ENCODE measurements at places on chromosomes 1 and 21.

- DNase-seq: no peak
Observed at GRCh38 chr1:67956116-67956515, 94.3 kb downstream of the DIRAS3 start.

DNA sequence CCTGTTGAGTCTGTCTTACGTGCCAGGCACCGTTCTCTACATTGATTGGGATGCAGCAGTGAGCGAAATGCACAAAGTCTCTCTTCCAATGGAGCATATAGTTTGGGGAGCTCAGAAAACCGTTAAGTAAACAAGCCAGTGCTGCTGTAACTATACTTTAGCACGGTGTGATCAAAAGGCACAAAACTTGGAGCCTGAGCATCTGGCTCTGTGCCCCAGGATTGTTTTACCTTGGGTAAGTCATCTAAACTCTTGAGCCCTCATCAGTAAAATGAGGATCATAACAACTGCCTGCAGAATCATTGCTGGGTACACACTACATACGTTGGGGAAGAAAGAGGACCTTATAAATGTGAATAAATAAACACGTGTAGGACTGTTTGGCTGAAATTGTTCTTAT lies 1.8 kb downstream of the HHIPL2 start:
- DNase-seq: no peak

DNA sequence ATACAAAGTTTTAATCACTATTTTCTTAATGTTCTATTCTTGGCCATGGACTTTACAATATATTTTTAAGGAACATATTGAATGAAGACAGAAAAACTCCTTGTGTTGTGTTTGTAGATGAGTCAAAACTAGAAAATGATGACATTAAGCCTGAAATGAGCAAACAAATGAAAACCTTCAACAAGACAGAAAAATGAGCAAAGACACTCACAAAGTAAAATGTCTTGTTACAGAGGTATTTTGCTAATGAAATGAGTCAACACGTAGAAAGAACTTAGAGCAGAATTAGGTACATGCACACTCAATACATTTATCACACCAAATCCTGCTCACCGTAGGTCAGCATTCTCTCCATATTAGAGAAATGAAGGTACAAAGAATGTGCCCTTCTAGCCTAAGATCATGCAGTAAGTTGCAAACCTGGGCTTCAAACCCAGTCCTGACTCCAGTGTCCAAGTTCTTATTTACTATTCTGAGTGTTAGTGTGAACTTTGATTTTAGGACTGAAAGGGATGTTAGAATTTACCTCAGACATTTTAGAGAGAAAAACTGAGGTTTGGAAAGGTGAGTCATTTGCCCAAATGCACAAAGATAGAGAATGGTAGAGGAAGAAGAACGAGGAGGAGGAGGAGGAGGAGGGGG lies 133.9 kb upstream of the SGIP1 start:
- DNase-seq: no peak

DNA sequence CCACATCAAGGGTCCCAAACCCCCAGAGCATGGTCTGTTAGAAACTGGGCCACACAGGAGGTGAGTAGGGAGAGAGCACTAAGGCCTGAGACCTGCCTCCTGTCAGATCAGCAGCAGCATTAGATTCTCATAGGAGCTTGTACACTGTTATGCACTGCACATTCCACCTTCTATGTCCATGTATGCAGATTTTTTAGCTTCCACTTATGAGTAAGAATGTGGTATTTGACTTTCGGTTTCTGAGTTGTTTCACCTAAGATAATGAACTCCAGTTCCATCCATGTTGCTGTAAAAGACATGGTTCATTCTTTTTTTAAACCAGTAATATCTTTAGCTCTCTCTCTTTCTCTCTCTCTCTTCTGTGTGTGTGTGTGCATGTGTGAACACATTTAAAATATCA lies 663 bp upstream of the GBP6 start:
- no peak for DNase-seq

DNA sequence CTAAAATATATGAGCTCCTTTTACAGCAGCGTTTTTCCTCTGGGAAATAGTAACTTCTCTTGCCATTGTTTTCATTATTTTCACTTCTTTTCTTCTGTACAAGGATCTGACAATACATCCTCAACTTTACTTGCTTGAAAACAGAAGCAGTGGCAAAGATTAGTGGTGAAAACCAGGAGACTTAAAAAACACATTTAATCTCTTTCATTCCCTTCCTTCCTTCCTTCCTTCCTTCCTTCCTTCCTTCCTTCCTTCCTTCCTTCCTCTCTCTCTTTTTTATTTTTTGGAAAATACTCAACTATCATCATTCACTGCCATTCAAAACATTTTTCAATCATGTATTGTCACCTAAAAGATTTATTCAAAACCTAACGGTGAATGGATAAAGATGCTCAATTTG lies 1411.4 kb downstream of the NCAM2 start:
- DNase-seq: no peak

DNA sequence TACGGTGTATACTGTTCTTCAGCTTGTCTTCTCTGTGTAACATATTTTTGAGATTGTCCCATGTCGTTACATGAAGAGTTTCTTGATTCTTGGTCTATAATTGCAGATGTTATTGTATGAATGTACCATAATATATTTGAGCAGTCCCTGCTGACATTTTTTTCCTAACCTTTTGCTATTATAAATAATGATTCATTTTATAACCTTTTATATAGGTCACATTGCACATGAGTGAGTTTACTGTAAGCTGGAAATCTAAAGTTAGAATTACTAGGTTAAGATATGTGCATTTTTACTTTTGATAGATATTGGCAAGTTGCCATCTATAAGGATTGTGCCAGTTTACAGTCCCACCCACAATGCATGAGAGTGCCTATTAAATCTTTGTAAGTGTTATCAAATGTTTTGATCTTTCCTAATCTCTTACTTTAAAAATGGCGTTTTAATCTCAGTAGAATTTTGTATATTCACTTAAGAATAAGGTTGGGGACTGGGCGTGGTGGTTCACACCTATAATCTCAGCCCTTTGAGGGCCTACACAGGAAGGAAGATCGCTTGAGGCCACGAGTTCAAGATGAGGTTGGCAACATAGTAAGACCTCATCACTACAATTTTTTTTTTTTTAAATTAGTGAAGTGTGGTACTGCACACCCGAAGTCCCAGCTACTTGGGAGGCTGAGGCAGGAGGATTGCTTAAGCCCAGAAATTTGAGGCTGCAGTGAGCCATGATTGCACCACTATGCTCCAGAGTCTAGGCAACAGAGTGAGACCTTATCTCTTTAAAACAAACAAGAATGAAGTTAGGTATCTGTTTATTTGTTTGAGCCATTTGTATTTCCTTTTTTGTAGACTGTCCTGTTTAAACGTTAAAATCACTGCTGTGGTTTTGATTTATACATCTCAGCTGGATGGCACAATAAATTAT lies 36.5 kb downstream of the ZMYM1 start:
- DNase-seq: no peak

- DNase-seq: no peak
Observed at GRCh38 chr1:44571712-44572571, 102.3 kb downstream of the TMEM53 start.

- no peak for DNase-seq
Observed at GRCh38 chr1:205914155-205914507, 29.1 kb downstream of the SLC26A9 start.

GRCh38 chr1:206517784-206518183 lies 10.5 kb downstream of the RASSF5 start:
- no peak for DNase-seq

DNA sequence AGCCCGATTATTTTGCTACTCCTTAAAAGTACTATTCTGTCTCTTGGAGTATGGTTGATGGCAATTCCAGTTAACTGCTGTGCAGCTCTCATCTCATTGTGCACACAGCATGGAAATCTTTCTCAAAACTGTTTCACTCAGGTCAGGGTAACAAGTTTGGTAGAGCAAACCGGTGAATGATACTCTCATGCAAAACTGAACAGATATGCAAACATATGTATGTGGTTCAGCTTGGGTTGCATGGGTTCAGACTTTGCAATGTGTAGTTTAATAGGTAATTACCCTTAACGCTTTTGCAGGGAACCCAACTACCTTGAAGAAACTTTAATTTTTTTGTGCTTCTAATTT lies 2.2 kb downstream of the GADD45A start:
- DNase-seq: no peak

DNA sequence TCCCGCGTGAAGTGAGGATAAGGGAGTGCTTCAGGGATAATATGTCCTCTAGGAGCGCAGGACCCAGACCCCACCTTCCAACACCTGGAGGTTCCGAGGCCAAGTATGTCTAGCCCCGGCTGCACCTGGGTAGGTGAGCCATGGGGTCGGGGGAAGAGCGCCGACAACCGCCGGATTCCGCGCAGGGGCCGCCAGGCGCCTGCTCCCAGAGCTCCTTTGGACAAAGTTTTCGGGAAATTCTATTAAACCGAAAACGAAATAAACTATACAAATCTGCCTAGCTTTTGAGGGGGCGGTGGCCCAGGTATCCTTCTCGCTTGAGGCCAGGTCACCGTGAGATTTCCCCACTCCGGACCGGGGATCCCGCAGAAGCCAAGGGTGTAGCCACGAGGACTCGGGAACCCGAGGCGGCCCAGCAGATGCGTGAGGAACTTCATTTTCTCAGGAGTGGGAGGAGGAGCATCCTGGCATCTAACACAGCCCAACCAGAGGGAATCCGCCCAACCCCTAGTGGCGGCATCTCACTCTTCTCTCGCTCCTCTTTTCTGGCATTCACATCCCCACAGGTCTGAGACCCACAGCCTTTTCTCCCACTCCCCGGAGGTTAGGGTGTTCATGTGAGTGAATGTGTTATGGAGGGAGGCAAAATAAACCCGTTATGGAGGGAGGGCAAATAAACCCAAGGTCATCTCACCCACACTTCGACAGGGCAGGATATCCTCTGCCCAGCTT lies 2.3 kb upstream of the DMRTA2 start:
- no peak for DNase-seq

DNA sequence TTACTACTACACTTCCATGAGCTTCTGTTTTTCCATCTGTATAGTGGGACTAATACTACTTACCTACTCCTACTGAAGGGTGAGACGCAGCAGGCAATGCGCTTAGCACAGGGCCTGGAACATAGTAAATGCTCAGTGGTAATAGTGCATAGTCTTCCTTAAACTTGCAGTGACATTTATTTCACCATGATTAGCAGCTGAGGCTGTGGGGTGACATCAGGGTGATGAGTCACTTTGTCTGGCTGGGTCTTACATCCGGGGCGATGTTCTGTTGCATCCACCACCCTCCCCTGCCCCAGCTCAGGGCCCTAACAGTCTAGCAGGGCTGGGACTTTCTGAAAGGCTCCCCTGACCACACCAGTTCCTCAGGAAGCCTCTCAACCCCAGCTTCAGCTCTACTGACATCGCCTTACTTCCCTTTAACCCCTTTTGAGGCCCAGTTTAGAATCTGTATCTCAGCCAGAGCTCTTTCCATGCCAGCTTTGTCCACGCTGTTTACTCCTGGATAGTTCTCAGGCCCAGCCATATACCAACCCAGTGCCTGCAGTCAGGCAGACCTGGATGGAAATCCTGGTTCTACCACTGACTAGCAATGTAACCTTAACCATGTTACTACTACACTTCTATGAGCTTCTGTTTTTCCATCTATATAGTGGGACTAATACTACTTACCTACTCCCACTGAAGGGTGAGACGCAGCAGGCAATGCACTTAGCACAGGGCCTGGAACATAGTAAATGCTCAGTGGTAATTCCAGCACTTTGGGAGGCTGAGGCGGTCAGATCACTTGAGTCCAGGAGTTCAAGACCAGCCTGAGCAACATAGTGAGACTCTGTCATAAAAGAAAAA lies 66.3 kb downstream of the CD58 start:
- DNase-seq: peak; percentile 9

- DNase-seq: no peak
Observed at GRCh38 chr1:207849646-207850045, 61.3 kb downstream of the CD34 start.

DNA sequence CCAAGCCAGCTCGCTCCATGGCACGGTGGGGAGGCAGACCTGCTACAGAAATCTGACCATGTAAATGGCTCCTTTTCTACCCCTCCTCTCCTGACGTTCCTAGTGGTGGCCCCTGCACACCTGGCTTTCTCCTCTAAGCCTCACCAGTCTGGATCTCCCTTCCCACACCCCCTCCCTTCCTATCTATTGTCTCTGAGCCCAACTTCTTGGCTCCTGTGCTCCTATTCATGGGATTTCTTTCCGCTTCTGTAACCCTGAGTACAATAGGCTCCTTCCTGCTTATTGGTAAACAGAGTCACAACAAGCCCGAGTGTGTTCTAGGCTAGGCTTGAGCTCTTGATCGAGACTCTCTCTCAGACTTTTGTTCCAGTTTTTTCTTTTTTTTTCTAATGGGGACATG lies 17.6 kb downstream of the OPTC start:
- DNase-seq: no peak

DNA sequence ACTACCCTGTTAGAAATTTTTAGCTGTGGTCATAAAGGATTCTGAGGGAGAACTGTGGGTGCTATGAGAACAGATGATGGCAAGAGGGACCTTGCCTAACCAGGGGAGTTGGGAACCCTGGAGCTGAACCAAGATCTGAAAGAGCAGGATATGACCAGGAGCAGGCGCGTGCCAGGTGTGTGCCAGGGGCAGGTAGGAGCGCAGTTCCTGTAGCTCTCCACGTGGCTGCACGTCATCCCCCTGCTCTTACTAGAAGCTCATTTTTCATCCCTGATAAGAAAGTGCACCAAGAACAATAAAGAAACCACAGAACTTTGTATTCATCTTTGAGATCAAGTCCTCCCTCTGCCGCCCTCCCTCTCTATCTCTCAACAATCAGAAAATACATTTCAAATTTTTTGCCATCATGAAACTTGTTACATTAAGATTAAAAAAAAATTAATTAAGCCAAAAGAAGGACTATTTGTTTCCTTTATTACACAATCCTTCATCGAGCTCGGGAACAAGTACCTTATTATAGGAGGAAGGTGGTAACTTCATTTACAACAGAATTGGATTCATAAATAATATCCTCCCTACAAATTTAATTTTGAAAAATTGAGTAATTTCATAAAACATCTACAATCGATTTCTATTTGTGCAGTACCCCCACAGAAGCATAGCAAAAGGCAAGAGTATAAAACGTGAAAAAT lies 78.5 kb downstream of the SLC35F3 start:
- no peak for DNase-seq

- no peak for DNase-seq
Observed at GRCh38 chr21:42601656-42602055, 51.8 kb upstream of the PDE9A start.

DNA sequence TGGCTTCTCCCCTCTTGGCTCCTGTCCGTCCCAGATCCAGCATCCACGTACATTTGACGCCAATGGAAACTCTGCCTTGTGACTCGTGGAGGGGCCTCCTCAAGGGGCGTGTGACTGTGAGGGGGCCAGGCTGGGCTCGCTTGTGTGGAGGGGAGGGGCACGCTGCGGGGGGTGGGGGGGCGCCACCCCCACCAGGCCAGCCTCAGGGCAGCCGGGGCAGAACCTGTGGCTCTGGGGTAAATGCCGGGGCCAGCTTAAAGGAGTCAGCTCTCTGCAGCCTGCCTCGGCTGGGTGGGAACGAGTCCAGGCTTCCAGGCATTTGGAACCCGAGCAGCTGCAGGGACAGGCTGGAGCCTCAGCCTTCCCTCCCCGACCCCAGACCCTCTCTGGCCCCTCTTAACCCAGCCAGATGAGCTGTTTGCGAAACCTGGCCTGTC lies 94.1 kb downstream of the SIK1 start:
- no peak for DNase-seq

Data from amygdala (tissue), 56 donors.